ENCODE measurements at places on chromosomes 13 and 19. TPM values are rescaled to one million over a fixed set of nuclear protein-coding genes. Genes with fewer than 3 reads are reported as not detected.

- DNase-seq: no peak
Observed at GRCh38 chr19:54959840-54960239, 6.3 kb upstream of the NLRP2 start.

DNA sequence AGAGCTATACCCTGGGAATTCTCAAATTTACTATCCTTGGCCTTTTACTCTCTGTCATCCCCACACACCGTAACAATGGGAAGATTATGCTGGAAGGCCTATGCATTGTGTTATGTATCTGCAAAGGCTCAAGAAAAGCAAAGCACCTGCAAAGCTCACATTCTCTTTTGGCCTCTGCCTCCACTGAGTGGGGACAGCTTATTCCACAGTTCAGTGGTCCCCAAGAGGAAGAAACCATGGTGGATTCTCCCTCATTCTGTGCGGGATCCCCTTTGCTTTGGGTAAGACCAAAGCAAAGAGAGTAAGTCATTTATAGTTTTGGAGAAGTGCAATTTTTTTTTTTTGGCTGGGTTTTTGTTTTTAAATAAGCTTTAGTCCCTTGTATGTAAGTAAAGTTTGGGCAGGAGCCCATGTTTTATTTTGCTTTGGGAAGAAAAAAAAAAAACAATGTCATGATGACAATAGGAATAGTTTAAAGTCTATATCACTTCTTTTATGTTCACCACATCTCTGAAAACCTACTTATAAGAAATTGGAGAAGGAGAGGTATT, 530.6 kb downstream of the FGF9 start:
- no peak for DNase-seq

DNA sequence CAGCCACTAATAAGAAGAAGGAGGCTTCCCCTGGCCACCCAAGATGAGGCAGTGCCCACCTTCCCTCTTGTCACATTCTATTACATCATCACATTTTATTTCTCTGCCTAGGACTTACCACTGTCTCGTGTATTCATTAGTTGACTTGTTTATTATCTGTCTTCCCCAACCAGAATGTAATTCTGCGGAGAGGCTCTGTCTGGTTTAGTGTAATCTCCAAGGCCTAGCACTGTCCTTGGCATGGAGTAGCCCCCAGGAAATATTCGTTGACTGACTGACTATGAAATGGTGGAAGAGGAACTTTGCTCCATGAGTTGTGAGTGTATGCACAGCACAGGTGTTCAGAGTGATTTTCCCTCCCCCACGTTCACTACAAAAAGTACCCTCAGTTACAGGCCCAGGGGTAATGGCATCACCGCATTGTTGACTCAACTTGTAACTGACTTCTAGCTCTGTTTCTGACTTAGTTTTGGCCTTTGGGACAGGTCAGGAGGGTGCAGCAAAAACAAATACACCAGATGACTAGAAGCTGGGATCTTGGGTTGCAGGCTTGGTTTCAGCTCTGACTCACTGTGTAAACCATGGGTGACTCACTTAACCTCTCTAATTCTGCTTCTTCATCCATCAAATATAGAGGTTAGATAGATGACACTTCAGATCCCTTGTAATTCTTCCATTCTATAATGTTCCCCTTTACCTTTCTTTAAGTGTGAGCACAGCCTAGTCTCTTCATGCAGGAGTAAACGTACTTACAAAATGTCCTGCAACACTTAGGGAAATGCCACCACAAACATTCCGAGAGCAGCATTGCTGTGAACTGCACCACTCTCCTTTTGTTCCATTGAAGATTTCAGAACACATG, 229.7 kb downstream of the KCNRG start:
- DNase-seq: no peak

DNA sequence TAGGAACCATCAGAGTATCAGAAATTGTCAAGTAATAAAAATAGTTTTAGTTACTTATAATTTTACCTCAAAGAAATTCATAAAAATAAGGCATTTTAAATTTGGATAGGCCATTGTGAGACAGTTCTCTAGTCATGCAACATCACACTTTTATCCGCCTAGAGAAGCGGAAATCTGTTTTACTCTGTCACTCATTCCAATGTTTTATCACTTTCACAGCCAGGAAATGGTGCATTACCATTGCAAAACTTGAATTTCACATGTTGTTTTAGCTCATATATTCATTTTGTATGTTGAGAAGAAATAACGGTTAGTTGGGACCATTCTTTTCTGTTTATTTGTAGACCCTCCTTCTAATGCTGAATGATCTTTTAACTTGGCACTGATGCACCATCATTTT, 427.2 kb downstream of the GPC6 start:
- no peak for DNase-seq

The CNFN gene
- total RNA-seq: not detected

The LIM2 gene
- total RNA-seq: not detected
